GM23338 (cell line): ENCODE measurements at places on chromosomes 2 and 18. TPM values are rescaled to one million over a fixed set of nuclear protein-coding genes. Genes with fewer than 3 reads are reported as not detected.

Gene BCL2L11
- 21.0 and 22.5 TPM in 2 replicates for total RNA-seq

GRCh38 chr2:132549935-132550670 lies 119.9 kb downstream of the LYPD1 start:
- DNase-seq, result peak; percentile 11

- peak; percentile 86 for DNase-seq
These were observed 125.5 kb upstream of the ZNF516 start for GRCh38 chr18:76620321-76621170.

DNA sequence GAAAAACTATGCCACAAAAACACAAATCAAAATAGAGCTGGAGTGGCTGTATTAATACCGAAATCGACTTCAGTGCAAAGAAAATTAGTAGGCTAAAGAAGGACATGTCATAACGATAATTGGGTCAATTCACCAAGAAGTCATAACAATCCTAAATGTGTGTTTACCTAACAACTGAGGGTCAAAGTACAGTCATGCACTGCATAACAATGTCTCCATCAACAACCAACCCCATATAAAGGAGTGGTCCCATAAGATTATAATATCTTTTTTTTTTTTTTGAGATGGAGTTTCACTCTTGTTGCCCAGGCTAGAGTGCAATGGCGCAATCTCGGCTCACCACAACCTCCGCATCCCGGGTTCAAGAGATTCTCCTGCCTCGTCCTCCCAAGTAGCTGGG lies 87.5 kb downstream of the NAB1 start:
- DNase-seq, result no peak

DNA sequence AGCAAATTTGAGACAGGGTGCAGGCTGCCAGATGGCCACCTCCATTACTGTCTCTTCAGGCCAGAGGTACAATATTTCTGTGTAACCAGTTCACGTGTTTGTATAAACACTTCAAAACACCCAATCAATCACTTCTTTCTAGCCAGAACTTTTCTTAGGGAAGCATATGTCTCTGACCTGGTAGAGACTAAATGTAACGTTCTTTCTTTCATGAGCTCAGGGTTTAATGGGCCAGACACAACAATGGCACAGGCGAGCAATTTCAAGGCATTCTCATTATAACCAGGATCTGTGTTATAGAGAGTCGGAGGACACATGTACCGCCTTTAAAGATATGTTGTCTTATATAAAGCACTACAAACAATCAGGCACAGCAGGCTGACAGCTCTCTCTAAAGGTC lies 1846.4 kb upstream of the PIK3C3 start:
- DNase-seq, result no peak

DNA sequence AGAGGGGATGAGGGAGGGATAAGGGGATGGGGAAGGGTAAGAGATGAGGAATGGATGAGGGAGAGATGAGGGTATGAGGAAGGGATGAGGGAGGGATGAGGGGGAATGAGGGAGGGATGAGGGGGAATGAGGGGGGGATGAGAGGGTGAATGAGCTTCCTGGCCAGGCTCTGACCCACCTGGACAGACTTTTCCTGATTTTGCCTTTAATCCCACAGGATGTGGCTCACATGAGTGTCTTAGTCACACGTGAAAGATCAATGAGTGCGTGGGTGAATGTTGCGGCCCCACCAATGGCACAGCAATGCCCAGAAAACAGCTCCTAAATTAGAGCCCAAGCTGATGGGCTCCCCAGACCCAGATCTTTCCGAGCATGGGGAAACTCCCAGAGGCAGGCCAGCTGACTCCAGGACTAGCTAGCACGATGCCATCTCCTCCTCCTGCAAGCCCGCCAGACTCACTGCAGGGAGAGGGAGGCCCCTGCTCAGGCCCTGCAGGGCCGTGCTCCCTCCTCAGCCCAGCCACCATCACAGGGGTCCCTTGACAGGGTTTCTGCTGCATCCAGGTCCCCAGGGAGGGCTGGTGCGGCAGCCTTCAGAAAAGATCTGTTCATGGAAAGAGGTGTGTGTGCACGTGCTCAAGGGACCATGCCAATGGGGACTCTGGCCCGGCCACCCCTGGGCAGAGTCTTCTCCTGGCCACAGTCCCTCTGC lies 41.4 kb downstream of the AQP12A start:
- DNase-seq, result no peak

GRCh38 chr2:216635701-216636550 lies 2.7 kb downstream of the IGFBP2 start:
- peak; percentile 79 for DNase-seq

GRCh38 chr2:189913821-189914220 lies 129.6 kb downstream of the PMS1 start:
- DNase-seq, result no peak

GRCh38 chr2:145812165-145812554 lies 1292.2 kb upstream of the ZEB2 start:
- DNase-seq, result no peak

Gene STON1
- total RNA-seq, result 14.4 and 14.9 TPM in 2 replicates

DNA sequence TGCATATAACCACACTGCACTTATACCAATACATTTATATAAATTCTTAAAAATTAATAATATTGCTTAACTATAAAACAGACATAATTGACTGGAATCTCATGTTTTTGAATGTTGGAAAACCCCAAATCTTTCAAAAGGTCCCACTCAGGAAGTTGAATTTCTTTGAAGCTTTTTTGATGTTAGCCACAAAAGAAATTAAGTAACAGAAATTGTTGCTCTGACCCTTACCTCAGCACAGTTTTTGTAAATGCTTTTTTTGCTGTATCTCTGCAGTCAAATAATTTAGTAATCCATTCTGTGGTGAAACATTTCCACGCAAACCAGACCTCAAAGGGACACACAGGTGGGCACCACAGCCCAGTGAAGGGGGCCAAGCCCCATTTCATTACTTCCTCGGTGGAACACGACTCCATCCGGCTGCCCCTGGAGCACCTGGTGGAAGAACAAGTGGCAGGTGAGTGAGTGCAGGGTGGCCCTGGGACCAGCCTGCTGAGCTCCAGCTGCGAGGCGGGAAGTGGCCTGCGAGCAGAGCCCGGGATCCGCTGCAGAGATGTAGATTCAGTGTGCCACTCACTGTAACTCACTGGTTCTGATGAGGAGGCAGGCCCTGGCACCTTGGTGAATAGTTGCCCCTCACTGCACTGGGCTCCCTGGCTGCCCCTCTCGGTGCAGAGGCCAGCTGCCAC lies 8.4 kb downstream of the SCLY start:
- DNase-seq, result no peak

Gene CDH20
- total RNA-seq, result 0.31 and 1.0 TPM in 2 replicates

GRCh38 chr2:1381644-1382043 lies 31.6 kb upstream of the TPO start:
- no peak for DNase-seq

GRCh38 chr18:77376043-77376732 lies 126.5 kb downstream of the GALR1 start:
- peak; percentile 26 for DNase-seq

DNA sequence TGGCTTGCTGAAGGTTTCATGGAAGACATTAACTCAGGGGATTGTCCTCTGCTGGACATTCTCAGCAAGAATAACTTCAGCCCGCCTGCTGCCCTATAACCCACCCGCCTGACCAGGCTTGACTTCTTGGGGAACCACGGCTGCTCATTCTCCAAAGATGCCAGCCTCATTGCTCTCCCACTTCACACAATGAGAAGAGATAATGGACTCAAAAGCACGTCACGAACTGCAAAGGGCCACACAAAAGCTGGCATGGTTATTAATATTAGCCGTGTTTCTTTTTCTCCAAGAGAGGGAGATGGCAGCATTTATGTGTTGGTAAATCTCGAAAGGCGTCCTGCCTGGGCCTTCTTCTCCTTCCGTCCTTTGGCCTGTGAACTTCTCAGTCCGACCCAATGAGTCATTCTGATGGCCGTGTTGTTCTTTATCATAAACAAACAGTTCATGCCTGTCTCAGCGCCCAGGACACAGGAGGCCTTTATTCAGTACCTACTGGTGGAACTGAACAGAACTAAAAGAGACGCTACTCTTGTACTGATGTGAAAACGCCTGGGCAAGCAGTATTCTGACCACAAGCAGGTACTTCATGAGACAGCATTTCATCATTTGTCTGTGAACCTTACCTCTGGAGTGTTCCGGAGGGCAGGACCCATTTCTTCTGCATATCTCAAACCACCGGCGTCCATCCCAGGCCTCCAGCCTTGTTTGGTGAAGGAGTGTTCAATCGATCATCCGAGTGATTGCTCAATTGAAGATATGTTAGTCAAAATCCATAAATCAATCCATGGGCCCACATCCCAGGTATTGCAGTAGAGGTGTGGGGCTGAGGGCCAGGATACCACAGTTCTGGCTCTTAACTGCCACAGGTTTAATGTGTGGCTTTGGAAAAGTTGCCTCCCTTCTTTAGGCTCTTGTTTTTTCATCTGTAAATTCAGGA lies 25.1 kb upstream of the KLHL29 start:
- DNase-seq, result no peak

DNA sequence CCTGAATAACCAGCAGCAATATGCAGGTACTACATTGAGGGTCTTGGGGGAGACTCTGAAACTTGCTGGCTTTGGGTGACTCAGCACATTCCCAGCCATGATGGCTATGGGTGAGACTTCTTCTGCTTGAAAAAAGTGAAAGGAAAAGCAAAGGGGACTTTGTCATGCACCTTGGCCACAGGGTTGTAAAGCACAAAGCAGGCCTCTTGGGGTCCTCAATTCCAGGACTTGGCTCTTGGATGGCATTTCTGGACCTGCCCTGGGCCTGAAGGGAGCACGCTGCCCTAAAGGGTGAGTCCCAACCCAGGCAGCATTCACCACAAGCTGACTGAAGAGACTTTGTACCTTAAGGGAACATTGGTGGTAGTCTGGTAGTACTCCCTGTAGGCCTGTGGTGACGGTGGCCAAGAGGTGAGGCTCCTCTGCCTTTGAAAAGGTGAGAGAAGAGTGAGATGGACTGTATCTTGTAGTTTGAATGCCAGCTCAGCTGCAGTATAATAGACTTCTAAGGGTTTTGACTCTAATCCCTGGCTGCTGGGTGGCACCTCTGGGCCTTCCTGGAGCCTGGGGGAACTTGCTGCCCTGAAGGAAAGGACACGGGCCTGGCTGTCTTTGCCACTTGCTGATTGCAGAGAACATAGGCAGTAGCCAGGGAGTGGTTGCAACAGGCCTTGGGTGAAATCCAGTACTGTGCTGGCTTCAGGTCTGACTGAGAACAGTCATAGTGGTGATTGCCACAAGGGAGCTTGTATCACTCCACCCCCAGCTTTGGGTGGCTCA lies 36.5 kb upstream of the CYTIP start:
- no peak for DNase-seq
